Activated CD4-positive, alpha-beta T cell treated with anti-CD3 and anti-CD28 coated beads, Interleukin-2, Interleukin-6, amounts not matched to agents 100 ng/mL and 50 ng/mL, durations not matched to agents 16 hours and 8 hours (primary cell): ENCODE measurements at places on chromosomes 7 and 10.
A peak's percentile ranks its signal among the peaks of the same experiment; 100 is the strongest.

GRCh38 chr7:108062250-108063014, 59.5 kb upstream of the LAMB1 start:
- no peak for DNase-seq

- DNase-seq = no peak
These were observed 113.6 kb downstream of the LSMEM1 start for GRCh38 chr7:112594397-112594796.

- no peak for DNase-seq
These were observed 18.5 kb downstream of the PIK3CG start for GRCh38 chr7:106883456-106884026.

GRCh38 chr10:1120306-1120705, 64.1 kb downstream of the WDR37 start:
- DNase-seq = no peak

- no peak for DNase-seq
These were observed 40.9 kb downstream of the NAMPT start for GRCh38 chr7:106243893-106244292.

DNA sequence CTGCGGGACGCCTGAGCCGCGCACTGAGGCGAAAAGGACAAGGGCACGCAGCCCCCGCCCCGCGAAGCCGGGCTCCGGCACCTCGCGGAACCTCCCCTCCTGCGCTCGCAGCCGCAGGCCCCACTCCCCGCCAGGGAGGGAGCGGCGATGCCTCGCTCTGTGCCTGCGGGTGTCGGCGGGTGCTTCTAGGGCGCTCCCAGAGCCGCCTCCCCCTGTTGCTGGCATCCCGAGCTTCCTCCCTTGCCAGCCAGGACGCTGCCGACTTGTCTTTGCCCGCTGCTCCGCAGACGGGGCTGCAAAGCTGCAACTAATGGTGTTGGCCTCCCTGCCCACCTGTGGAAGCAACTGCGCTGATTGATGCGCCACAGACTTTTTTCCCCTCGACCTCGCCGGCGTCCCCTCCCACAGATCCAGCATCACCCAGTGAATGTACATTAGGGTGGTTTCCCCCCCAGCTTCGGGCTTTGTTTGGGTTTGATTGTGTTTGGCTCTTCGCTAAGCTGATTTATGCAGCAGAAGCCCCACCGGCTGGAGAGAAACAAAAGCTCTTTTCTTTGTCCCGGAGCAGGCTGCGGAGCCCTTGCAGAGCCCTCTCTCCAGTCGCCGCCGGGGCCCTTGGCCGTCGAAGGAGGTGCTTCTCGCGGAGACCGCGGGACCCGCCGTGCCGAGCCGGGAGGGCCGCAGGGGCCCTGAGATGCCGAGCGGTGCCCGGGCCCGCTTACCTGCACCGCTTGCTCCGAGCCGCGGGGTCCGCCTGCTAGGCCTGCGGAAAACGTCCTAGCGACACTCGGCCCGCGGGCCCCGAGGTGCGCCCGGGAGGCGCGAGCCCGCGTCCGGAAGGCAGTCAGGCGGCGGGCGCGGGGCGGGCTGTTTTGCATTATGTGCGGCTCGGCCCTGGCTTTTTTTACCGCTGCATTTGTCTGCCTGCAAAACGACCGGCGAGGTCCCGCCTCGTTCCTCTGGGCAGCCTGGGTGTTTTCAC, 519 bp downstream of the ITGB8 start:
- DNase-seq = peak; percentile 19

DNA sequence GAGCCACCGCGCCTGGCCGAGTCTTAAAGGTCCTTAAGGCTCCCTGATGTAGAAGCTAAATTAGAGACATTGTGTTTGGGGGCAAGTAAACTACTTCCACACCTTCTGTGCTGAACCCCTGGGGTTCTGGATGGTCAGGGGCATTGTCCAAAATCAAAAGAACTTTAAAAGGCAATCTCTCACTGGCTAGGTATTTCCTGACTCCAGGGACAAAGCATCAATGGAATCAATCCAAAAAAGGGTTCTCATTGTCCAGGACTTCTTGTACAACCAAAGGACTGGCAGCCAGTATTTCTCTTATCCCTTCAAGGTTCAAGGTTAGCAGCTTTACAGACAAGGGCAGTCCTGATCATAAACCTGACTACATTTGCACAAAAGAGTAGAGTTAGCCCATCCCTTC, 24.0 kb downstream of the SRPK2 start:
- no peak for DNase-seq

GRCh38 chr10:69353977-69354635, 62.6 kb downstream of the TACR2 start:
- DNase-seq = no peak

GRCh38 chr7:92255308-92255707, 9.5 kb downstream of the ANKIB1 start:
- DNase-seq = no peak

- peak; percentile 67 for DNase-seq
These were observed 39.5 kb downstream of the RSU1 start for GRCh38 chr10:16777473-16778370.

DNA sequence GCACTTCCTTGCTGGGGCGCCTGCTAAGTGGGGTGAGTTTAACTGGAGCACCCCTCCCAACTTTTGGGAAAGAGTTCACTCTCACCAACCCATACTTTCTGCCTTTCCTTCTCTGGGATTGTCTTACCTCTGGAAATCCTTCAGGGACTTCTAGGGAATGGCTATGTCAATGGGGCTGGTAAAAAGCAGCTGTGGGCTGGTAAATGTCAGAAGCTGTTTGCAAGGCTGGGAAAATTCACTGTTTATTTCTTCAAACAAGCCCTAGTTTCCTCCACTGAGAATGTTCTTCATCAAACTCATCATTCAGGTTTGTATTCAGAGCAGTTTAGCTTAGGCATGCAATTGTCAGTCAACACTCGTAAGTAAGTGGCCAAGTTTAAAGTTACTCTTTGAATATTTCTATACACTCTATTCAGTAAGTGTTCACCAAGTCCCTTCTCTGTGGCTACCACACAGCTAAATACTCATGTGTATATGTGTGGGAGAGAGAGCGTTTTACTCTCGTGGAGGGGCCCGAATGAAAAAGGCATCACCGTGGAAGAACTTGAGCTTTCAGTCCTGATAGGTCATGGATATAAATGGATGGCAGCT, 654.8 kb downstream of the LRMDA start:
- no peak for DNase-seq

- no peak for DNase-seq
These were observed 129.5 kb downstream of the PLXNA4 start for GRCh38 chr7:132446666-132447278.
